ENCODE measurements at places on chromosomes 1 and 21.

DNA sequence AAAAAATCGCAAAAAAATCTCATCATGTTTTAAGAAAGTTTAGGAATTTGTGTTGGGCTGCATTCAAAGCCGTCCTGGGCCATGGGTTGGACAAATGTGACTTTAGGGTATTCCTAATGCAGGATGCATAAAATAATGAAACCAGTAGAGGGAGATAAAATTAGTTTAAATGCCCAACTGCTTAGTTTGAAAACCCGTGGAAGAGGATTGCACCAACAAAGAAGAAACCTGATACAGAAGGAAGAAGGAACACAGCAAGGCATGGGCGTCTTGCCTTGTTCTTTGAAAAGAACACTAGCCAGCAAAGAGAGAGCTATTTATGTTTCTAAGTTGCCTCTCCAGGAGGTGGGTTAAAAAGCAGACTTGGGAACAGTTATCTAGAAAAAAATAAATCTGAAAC, 37.9 kb downstream of the WDR3 start:
- DNase-seq, result no peak

GRCh38 chr1:44894591-44894990, 51.5 kb upstream of the PTCH2 start:
- peak; percentile 37 for DNase-seq

DNA sequence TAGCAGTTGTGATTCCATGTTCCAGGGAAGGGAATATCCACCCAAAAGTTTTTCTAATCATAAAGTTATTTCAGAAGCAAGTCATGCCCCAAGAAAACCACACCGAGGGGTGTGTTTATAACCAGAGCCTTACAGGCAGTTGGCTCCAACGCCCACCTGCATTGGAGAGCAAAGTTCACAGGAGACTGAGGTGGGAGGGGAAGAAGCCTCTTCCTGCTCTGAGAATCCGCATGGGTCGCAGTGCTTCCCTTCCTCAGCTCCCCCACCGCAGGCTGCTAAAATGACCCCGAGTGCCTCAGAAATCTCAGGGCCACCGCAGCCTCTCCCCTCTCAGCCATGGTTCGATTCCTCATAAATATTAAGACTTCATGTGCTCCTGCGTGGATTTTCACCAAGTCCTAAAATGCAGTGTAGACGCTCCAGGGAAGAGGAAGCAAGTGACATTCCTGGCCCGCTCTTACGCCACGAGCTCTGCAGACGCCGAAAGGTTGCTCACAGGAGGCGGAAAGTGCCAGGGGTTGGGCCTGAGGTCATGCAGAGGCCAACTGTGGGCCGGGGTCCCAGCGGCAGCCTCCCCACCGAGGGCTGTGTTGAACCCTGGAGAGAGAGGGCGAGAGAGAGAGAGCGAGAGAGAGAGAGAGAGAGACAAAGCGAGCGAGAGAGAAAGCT, 13.4 kb upstream of the SPSB1 start:
- no peak for DNase-seq

GRCh38 chr1:92913093-92913819, 48.0 kb downstream of the DIPK1A start:
- no peak for DNase-seq

- DNase-seq, result no peak
Observed at GRCh38 chr1:6779089-6779805, 6.0 kb upstream of the CAMTA1 start.

DNA sequence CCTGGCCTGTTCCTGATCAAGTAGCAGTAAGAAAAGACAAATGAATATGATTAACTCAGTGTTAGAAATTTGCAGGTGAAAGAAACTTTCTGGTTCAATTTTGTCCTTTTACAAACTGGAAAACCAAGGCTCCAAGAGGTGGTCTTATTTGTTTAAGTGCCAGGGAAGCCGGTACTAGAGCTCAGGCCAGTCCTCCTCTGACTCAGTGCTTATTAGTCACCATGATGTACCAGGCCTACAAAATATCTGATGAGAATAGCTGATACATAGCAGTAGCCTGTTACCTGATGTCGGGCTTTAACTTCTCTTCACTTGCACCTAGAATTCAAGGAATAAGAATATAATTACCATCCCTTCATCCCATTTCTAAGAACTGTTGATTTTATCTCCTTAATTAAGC, 394.8 kb downstream of the LMX1A start:
- DNase-seq, result no peak

DNA sequence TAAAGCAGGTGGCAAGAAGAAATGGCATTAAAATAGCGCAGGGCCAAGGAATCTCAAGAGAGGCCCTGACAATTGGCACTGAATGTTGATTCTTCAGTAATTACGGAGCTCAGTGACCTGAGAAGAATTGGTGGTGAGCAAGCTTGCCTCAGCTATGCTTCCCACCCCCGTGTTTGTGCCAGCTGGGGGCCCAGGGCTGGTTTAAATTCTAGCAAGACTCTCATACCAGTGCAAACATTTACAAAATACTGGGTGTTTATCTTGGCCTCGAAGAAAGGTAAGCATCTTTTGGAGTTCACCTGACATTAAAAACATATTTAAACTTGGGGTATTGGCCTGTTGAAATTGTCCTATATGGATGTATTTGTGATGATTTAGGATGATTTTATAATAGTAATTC, 296.7 kb upstream of the USP25 start:
- DNase-seq, result no peak

DNA sequence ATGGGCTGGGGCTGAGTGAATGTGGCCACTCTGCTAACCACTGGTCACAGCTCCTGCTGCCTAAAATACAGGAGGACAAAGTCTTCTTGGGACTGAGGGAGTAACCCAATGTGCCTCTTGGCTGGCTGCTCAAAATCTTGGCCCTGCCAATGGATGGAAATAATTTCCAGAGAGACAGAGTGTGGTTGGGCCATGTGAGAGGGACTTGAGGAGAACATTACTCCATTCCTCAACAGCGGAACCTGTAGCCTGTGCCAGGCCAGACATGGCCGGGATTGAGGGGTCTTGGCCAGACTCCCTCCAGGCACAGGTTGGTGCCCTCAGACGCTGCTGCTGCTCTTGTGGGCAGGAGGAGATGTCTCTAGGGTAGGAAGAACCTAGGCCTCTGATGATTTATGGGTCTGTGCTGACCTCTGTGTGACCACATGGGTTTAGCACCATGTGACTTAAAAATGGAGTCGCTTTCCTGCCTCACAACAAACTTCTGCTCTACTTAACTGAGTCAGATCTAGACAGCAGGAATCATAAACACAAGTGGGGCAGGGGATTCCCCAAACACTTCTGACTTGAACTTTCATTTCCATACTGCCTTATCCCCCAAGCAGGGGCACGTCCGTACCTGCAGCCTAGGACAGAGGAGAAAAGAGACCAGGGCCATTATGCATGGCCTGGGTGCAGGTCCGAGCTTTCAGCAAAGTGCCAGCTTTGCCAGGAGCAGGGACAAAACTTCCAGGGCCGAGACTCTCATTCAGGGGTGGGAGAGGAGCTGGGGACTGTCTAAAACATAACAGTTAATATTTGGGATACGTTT, 79.2 kb downstream of the CD34 start:
- peak; percentile 47 for DNase-seq

GRCh38 chr1:56948403-56949023, 17.3 kb downstream of the C8B start:
- no peak for DNase-seq
